Activated T-cell treated with anti-CD3 and anti-CD28 coated beads for 1 hour (primary cell): ENCODE measurements at places on chromosomes 3 and 15.

- no peak for DNase-seq
These were observed 517.0 kb downstream of the SQOR start for GRCh38 chr15:46151786-46152185.

GRCh38 chr3:175129571-175129970, 270.4 kb downstream of the NAALADL2 start:
- no peak for DNase-seq

DNA sequence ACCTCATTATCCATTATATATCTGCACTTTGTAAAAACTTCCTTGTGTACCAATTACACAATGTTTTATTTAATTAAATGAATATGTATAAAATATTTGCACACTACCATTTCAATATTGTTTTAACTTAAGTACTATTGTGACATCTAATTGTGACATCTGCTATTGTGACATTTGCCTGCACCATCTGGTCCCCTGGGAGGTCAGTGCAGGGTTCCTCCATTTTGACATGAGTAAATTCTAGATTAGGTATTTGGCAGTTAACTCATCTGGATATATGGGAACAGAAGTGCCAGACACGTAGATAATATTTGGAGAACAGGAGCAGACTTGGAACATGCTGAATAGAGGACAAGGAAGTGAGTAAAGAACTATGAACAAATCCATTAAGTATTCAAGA, 332.1 kb downstream of the VGLL3 start:
- DNase-seq = no peak

DNA sequence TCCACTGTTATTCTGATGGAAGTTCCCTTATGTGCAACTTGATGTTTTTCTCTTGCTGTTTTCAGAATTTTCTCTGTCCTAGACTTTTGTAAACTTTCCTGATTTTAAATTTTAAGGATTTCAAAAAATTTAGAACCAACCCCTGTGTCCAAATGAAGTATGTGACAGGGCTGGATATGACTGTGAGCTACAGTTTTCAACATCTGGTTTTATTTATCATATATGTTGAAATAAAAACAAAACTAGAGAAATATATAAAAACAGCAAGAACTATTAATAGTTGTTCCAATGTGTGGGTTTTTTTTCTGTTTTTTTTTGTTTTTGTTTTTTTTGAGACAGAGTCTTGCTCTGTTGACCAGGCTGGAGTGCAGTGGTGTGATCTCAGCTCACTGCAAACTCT, 47.4 kb upstream of the PSMD6 start:
- DNase-seq = no peak

DNA sequence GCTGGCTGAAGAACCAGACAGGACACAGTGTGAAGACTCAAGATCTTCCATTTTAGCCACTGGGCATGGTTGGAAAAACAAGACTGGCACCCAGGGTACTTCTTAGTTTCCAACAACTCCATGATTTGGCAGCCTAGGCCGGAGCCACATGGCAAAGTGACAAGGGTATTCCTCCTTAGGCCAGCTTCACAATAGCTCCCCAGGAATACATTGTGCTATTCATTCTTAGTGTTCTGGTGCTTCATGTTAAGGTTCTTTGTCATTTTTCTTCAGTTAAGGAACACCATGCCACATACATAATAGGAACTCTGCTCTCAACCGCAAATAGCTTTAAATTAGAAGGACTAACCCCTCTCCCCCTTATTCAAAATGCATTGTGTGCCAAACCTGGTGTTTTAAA, 8.0 kb upstream of the FILIP1L start:
- no peak for DNase-seq

GRCh38 chr3:153628591-153628990, 466.6 kb downstream of the RAP2B start:
- DNase-seq = no peak

- no peak for DNase-seq
These were observed 730 bp downstream of the ZKSCAN7 start for GRCh38 chr3:44555723-44556122.

- no peak for DNase-seq
These were observed 33.0 kb upstream of the EPHB1 start for GRCh38 chr3:134762016-134762415.

GRCh38 chr15:82079736-82080135, 33.9 kb upstream of the MEX3B start:
- no peak for DNase-seq

GRCh38 chr15:80777137-80777536, 2.0 kb upstream of the CEMIP start:
- DNase-seq = no peak

DNA sequence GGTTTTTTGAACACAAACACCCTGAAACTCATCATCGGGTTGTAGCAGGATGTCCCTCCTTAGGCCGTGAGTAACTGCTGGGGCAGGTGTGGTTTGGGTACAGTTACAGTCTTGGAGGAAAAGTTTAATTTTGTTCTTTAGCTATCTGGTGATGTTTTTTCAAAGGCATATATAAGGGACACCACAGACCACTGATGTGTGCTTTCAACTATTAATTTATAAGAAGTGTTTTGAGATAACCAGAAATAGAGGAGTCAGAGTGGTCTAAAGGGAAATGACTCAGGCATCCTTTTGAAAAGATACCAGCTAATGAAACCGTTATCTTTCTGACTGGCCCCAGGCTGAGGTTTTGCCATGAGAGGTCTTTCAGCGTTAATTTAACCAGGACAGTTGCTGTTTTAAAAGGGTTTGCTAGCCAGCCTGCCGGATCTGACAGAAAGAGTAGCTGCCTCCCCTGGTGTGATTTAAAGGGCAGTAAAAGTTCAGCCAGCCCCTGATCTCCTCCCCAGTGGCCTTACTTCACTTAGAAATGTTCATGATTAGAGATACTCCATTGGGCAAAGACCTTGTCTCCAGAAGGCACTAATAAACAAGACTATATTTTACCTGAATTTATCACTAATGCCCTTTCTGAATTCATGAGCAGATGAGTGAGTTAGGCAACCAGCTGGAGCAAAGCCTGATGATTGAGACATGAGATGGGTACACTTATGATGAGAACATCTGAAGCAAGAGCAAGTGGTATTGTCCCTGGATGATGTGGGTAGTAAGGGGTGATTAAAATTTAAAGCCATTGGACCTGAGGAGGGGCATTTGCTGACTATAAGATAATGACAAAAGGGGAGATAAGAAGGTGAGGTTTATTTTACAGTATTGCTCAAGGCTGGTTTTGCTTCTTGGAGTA, 482.5 kb upstream of the TBL1XR1 start:
- no peak for DNase-seq

DNA sequence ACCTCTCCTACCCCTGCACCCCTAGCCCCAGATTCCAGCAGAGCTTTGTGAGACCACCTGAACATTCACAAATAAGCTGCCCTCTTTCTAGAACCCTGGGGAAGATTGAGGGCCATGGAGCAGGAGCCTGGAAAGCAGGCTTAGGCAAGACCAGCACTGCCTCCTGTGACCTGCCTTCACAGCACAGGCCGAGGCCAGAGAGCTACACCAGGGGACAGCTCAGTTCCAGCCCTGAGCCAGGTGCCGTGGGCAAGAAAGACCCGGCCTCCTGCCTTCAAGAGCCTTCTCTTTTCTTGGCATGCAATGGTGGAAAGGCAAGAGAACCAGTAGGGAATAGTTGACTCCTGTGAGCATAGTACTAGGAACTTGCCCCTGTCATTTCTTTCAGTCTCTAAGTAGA, 48.1 kb downstream of the SLC6A6 start:
- no peak for DNase-seq

GRCh38 chr3:141308588-141309218, 59.6 kb upstream of the ZBTB38 start:
- DNase-seq = no peak

DNA sequence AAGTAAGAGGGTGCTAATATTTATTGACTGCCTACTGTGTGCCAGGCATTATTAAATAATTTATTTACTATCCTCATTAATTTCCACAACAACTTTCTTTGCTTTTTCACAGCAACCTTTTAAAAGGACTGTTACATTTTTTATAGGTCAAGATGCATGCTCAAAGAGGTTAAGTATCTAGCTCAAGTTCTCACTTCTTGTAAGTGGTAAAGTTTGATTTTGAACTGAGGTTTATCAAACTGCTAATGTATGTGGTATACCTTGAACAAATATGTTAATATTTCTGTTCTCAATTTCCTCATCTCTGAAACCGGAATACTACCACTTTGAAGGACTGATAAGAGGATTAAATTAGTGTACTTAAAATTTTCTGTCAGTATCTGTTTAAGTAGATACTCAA, 183.3 kb downstream of the AKAP13 start:
- no peak for DNase-seq

- DNase-seq = no peak
These were observed 30.2 kb upstream of the CHMP2B start for GRCh38 chr3:87196879-87197278.

GRCh38 chr3:42809202-42809601, at the start of gene ACKR2:
Gene ACKR2 (plus strand): TSS chr3:42809445. CDS start chr3:42864503, 55,058 bp downstream.
- no peak for DNase-seq

DNA sequence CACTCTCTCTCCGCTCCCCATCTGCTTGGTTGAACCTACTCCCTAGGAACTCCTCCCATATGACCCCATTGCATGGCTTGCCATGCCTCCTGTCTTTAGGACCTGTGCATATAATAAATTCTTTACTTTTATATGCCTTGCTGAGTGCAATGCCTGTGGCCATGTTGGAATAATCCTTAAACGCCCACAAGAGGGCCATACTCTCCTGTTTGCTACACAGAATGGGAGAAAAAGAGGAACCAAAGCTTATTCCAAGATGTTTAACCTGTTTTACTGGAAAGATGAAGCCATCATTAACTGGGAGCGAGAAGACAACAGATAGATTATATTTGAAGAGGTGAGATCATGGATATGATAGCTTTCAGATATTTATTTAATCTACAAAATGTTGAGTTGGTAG, 1097.8 kb downstream of the NAALADL2 start:
- DNase-seq = no peak

DNA sequence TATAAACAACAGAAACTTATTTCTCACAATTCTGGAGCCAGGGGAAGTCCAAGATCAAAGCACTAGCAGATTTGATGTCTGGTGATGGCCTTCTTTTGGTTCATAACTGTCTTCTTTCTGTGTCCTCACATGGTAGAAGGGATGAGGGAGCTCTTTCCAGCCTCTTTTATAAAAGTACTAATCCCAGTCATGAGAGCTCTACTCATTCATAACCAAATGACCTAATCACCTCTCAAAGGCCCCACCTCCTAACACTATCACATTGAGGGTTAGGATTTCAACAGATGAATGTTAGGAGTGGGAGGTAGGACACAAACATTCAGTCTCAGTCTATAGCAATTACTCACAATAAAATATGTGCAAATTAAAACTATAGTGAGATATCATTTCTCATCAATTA, 50.1 kb upstream of the UBE2E2 start:
- DNase-seq = no peak

DNA sequence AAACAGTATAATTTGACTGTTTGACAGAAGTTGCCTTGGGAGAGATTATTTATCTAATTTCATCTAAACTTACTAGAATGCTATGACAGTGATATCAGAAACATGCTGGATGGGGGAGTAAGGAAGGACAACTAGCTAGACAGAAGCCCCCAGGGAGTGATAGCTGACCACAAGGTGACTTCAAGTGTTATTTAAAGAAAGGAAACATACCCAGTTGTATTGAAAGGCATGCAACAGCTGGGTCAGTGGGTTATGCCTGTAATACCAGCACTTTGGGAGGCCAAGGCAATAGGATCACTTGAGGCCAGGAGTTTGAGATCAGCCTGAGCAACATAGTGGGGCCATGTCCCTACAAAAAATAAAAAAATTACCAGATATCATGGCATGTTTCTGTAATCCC, 69.6 kb downstream of the SLC49A4 start:
- DNase-seq = no peak

GRCh38 chr3:39185326-39185958, 7.0 kb downstream of the XIRP1 start:
- DNase-seq = no peak

- no peak for DNase-seq
These were observed 88.5 kb downstream of the B3GALNT1 start for GRCh38 chr3:161016417-161017313.

GRCh38 chr3:85161544-85161943, 202.8 kb downstream of the CADM2 start:
- no peak for DNase-seq

DNA sequence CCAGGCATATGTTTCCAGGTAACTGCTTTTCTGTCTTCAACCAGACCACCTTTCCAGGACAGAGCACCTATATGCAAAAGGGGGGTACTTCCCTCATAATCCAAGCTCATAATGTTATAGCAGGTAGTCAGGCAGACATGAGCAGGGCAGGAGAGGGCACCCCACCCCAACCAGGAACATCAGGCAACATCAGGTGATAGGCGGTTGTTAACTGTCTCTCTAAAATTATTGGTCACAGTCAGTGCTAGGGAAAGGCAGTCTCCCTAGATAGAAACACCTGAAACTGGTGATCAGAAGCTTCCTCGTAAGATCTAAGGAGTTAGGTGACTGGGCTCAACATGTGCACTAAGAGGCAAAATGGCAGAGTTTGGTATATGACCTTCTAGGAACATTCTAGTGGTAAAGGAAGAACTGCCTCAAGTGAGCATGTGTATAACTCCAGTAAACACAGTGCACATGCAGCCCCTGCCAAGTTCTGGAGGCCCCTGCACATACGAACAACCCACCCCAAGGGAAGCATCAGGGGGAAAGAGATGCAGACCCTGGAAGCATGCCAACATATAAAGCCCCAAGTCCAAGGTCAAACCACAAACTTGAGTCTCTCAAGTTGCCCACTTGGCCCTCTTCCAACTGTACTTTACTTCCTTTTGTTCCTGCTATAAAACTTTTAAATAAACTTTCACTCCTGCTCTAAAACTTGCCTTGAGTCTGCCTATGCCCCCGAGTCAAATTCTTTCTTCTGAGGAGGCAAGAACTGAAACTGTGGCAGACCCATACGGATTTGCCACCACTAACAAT, 270.9 kb downstream of the ULK4 start:
- DNase-seq = no peak

DNA sequence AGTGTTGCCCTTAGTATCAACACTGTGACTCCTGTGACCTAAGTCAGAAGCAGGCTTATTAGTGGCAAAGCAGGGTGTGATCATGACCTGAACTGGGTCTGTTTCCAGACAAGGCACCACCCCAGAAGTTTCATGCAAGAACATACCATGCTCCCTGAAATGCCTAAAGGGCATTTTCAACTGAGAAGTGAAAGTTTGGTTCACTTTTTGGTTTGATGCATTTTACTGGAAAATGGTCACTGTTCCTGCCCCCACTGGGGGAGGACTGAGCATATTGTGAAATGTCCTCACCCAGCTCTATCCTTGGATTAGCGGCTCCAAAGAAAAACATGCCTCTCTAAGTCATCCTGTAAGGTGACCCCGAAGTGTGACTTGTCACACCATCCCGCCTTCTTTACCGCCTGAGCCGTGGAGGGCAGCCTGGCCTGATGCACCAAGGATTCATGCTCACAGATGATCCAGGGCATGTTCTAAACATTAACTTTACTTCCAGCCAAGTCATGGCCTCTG, 3.1 kb upstream of the FAM240A start:
- no peak for DNase-seq

- DNase-seq = no peak
These were observed 10.0 kb upstream of the CHRNB4 start for GRCh38 chr15:78651007-78651406.
